ENCODE measurements at places on chromosomes 4 and X. TPM values are rescaled to one million over a fixed set of nuclear protein-coding genes. Genes with fewer than 3 reads are reported as not detected.

DNA sequence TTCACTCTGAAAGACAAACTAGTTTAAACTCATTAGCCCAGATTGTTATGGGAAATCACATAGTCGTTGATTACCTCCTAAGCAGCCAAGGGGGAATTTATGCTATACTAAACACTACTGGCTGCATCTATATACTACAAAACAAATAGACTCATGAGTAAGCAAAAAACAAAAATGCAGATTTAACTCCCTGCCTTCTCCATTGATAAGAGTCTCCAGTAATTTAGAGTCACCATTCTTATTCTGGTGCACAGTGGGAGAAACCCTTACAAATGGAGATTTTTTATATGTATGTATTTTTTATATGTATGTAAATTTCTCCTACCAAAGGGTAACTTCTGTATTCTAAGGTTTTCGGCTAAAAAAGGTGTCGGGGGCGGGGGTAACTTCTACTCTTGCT lies 126.6 kb downstream of the PLS3 start:
- DNase-seq = no peak

KLHL15 gene
- 7.3 TPM for polyA plus RNA-seq

SH3RF1 gene
- polyA plus RNA-seq = not detected

DNA sequence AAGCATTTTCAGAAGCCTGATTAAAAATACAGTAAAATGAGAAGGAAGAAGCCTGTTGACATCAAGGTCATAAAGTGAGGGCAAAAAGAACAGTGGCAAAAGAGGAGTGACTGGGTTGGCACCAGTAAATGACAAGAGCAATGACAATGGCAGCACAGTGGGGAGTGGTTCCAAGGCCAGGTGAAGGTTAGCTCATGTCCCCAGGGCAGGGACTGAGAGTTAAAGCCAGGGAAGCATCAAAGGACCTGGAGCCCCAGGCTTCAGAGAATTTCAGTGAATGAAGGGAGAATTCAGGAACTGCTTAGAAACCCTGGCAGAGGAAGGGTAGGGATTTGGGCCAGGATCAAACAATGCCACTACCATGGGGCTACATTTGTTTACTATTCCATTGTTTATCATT lies 8.8 kb upstream of the PIGA start:
- DNase-seq = no peak

All from K562 (cell line).